ENCODE measurements at places on chromosomes 13 and 19. TPM values are rescaled to one million over a fixed set of nuclear protein-coding genes. Genes with fewer than 3 reads are reported as not detected.

The LRRC25 gene
- total RNA-seq: not detected

DNA sequence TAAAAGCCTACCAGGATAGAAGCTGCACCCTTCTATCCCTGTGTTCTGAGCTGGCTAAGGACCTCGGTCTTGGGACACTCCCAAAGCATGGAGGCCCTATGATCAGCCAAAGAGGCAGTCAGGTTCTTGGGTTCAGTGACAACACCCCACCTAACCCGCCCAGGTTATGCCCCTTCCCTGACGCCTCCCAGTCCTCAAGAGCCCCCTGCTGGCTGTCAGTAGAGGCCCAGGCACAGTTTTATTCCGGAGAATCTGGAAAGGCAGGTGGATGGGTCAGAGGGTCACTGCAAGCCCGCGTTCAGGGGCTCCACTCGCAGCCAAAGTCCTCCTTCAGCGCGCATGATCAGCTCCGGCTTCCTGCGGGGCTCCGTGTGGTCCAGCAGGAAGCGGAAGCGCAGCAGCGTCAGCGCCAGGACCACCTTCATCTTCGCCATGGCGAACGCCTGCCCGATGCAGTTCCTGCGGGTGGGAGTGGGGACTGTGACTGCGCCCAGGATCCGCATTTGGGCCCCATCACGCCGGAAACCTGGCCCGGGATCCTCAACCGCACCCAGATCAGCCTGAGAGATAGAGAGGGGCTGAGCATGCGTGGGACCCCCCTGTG, 22.3 kb downstream of the OR10H3 start:
- no peaks in the 10 kb centered on the region for H3K4me1 ChIP-seq
- H3K27me3 ChIP-seq: no peaks in the 10 kb centered on the region
- no peak overlapping the region for H3K27ac ChIP-seq
- no peaks in the 10 kb centered on the region for H3K36me3 ChIP-seq

The SSC5D gene
- 12.6 TPM for total RNA-seq

DNA sequence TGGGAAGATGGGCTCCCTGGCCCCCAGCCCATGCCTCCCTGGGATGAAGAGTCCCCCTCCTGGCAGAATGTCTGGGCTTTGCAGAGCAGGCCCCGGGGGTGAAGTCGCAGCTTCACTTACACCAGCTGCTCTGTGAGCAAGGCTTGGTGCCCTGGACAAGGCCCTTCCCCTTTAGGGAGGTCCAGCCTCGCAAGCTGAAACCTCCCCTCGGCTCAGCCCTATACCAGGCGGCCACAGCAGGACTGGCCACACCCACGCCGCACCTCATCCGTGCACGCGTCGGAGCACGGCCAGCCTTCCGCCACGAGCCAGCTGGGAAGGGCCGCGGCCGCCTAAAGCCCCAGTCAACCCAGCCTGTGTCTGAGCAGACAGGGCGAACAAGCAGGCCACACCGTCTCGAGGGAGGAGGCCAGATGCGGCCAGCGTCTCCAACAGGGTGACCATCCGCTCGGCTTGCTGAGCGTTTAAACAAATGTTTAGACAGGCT, 83.2 kb upstream of the MCF2L start:
- no peaks in the 10 kb centered on the region for H3K36me3 ChIP-seq
- H3K27me3 ChIP-seq: no peaks in the 10 kb centered on the region
- H3K27ac ChIP-seq: no peak overlapping the region
- peak overlapping the region; percentile 57 for H3K4me3 ChIP-seq
- H3K4me1 ChIP-seq: no peaks in the 10 kb centered on the region
- peak; percentile 93 for DNase-seq

DNA sequence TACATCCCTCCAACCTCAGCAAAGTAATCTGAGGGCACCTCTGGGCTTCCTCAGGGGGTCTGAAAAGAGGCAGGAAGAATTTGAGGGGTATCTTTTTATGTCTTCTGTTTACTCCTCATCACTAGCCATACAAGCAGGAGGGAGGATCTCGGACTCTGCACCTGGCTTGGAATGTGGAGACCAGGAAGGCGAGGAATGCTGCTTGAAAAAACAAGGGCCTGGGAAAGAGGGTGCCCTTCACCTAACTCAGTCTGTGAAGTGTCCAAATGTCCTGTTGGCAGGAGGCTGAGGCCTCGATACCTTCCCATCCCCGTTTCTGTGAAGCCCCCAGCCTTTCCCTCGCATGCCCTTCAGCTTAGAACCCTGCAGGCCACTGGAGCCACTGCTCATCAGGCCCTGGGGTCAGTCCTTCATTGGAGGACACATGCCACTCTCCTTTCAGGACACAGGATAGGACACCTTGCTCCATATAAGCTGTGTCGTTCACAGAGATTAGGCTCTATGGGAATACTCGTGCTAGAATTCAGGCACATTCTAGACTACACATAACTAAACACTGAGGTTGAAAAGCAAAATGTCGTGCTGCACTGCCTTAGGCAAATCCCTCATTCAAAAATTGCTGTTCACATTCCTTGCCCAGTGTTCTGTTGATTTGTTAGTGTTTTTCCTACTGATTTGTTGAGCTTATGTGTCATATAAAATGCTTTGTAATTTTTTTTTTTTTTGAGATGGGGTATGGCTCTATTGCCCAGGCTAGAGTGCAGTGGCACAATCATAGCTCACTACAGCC, 49.7 kb downstream of the ESD start:
- no peaks in the 10 kb centered on the region for H3K27me3 ChIP-seq
- H3K4me3 ChIP-seq: no peak overlapping the region
- DNase-seq: no peak
- peaks cover 33% of the 10 kb centered on the region for H3K4me1 ChIP-seq
- H3K36me3 ChIP-seq: 0 out of 2 replicates have a peak, but pooled peaks cover 4% of the 10 kb centered on the region
- no peak overlapping the region for H3K27ac ChIP-seq

GRCh38 chr13:30871588-30872275, 34.3 kb upstream of the MEDAG start:
- no peaks in the 10 kb centered on the region for H3K36me3 ChIP-seq
- peak overlapping the region; percentile 96 for H3K27ac ChIP-seq
- no peaks in the 10 kb centered on the region for H3K27me3 ChIP-seq
- H3K4me3 ChIP-seq: no peak overlapping the region

The CFD gene
- total RNA-seq: 3.2 TPM

- H3K36me3 ChIP-seq: no peaks in the 10 kb centered on the region
- no peak overlapping the region for H3K27ac ChIP-seq
- H3K4me1 ChIP-seq: no peaks in the 10 kb centered on the region
- H3K27me3 ChIP-seq: no peaks in the 10 kb centered on the region
- no peak overlapping the region for H3K4me3 ChIP-seq
Measured at GRCh38 chr13:100544866-100545683, 43.5 kb downstream of the GGACT start.

DNA sequence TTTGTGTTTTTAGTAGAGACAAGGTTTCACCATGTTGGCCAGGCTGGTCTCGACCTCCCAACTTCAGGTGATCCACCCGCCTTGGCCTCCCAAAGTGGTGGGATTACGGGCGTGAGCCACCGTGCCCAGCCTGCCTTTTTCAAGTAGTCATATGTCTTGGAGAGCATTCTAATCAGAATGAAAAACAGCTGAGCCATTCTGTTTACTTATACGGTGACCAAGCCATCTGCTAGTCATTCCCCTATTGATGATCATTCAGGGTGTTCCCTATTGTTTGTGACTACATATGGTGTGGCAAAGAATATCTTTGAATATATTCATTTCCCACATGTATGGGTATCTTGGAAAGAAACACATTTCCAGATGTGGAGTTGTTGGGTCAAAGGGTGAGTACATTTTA, 17.2 kb downstream of the BLOC1S3 start:
- no peaks in the 10 kb centered on the region for H3K27me3 ChIP-seq
- no peaks in the 10 kb centered on the region for H3K36me3 ChIP-seq
- peak overlapping the region; percentile 32 for H3K27ac ChIP-seq
- H3K4me1 ChIP-seq: peaks cover 4% of the 10 kb centered on the region

- H3K27me3 ChIP-seq: peaks cover 17% of the 10 kb centered on the region
- H3K4me3 ChIP-seq: no peak overlapping the region
- no peak overlapping the region for H3K27ac ChIP-seq
Measured at GRCh38 chr13:110815471-110816204, 99.2 kb downstream of the ANKRD10 start.

- no peaks in the 10 kb centered on the region for H3K36me3 ChIP-seq
- H3K27me3 ChIP-seq: no peaks in the 10 kb centered on the region
- peak overlapping the region; percentile 86 for H3K27ac ChIP-seq
- H3K4me1 ChIP-seq: peaks cover 11% of the 10 kb centered on the region
- peak; percentile 81 for DNase-seq
- no peak overlapping the region for H3K4me3 ChIP-seq
Measured at GRCh38 chr13:43865892-43866291, 13.6 kb downstream of the CCDC122 start.

GRCh38 chr19:531753-532560, at the start of gene CDC34:
Gene CDC34, plus strand, starts transcription at chr19:531760. Its CDS starts 172 bp downstream, at chr19:531932.
- peak within 1 kb of the TSS; percentile 79 for H3K4me3 ChIP-seq
- no peaks in the 10 kb centered on the region for H3K27me3 ChIP-seq
- H3K4me1 ChIP-seq: peaks cover 7% of the 10 kb centered on the region
- no peaks in the 10 kb centered on the region for H3K36me3 ChIP-seq
- DNase-seq: peak; percentile 46
- H3K27ac ChIP-seq: peak within 1 kb of the TSS; percentile 79

The RFX2 gene
- total RNA-seq: 13.1 TPM

DNA sequence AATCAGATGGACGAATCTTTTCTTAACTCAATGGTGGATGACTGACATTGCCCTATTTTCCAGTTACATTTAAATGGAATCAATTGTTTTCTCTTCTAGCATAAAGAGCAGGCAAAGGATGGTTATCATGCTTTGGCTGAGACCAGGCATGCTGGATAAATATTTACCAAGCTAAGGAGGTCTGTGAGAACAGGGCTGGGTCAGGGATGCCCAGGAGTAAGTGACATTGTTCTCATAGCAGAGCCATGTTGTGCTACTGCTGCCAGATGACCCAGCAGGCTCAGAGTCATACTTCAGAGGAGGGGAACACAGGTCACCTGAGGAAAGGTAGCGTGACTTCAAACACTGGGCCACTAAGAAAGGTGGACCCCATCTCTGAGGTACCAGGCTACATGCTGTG, 116.0 kb upstream of the RNF113B start:
- H3K36me3 ChIP-seq: no peaks in the 10 kb centered on the region
- H3K4me3 ChIP-seq: no peak overlapping the region
- H3K27me3 ChIP-seq: no peaks in the 10 kb centered on the region

The SLC25A41 gene
- total RNA-seq: not detected

The HSPBP1 gene
- total RNA-seq: 42.5 TPM

DNA sequence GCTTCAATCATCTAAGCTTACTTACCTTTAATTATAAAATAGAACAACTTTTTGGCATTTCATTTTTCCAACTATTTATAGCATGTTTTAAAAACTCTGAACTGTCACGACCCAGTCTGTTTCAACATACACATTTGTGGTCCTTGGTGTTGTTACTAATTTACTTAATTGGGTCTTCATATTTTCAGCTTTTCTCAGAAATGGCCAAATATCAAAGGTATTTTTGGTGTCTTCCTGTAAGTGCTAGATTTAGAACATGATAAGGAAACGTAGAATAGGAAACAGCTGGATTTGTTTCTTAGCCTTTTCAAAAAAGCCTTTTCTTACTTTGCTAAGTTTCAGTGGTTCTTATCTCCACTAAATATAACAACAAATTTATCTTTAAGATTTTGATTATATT, 11.4 kb downstream of the LPAR6 start:
- H3K27ac ChIP-seq: peak overlapping the region; percentile 91
- peaks cover 75% of the 10 kb centered on the region for H3K4me1 ChIP-seq
- H3K4me3 ChIP-seq: peak overlapping the region; percentile 42
- H3K36me3 ChIP-seq: no peaks in the 10 kb centered on the region
- DNase-seq: peak; percentile 16
- H3K27me3 ChIP-seq: no peaks in the 10 kb centered on the region

DNA sequence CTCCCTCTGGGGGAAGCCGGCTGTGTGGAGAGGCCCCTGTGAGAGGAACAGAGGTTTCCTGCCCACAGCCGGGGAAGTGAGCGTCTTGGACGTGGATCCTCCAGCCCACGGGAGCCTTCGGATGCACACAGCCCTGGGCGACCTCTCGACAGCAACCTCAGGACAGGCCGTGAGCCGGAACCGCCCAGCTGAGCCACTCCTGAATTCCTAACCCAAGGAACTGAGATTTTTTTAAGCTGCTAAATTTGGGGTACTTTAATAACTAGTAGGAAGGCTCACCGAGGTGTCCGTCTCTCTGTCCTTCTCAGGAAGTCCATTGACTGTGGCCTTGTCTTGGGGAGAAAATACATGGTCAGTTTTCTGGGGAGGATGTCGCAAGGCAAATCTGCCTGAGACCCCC, 9.1 kb downstream of the LAIR1 start:
- no peak overlapping the region for H3K4me3 ChIP-seq
- no peak for DNase-seq
- H3K36me3 ChIP-seq: no peaks in the 10 kb centered on the region
- no peaks in the 10 kb centered on the region for H3K4me1 ChIP-seq

- no peaks in the 10 kb centered on the region for H3K27me3 ChIP-seq
- H3K36me3 ChIP-seq: no peaks in the 10 kb centered on the region
- peak; percentile 94 for DNase-seq
- H3K4me1 ChIP-seq: peaks cover 23% of the 10 kb centered on the region
Measured at GRCh38 chr13:45658586-45659235, 43.2 kb upstream of the ERICH6B start.

- peaks cover 30% of the 10 kb centered on the region for H3K27me3 ChIP-seq
- no peak for DNase-seq
- no peaks in the 10 kb centered on the region for H3K4me1 ChIP-seq
- no peaks in the 10 kb centered on the region for H3K36me3 ChIP-seq
- H3K27ac ChIP-seq: no peak within 1 kb of the TSS
Measured at GRCh38 chr19:39778763-39779162, at the start of gene LEUTX. Gene LEUTX, plus strand, starts transcription at chr19:39778854. Its CDS starts 67 bp downstream, at chr19:39778921.

GRCh38 chr13:45195421-45195820, 5.4 kb downstream of the KCTD4 start:
- peak overlapping the region; percentile 18 for H3K27ac ChIP-seq
- no peaks in the 10 kb centered on the region for H3K27me3 ChIP-seq
- peaks cover 52% of the 10 kb centered on the region for H3K4me1 ChIP-seq

DNA sequence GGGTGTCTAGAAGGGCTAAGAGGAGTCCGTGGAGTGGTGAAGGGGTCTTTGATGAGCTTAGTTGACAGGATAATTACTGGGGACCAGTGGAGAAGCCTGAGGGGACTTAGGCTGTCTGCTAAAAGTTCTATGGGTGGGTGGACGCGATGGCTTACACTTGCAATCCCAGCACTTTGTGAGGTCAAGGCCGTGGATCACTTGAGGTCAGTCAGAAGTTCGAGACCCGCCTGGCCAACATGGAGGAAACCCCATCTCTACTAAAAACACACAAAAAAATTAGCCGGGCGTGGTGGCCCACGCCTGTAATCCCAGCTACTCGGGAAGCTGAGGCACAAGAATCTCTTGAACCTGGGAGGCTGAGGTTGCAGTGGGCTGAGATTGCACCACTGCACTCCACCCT, 2.8 kb upstream of the GSK3A start:
- no peaks in the 10 kb centered on the region for H3K36me3 ChIP-seq
- DNase-seq: no peak
- H3K27me3 ChIP-seq: no peaks in the 10 kb centered on the region
- peaks cover 36% of the 10 kb centered on the region for H3K4me1 ChIP-seq

DNA sequence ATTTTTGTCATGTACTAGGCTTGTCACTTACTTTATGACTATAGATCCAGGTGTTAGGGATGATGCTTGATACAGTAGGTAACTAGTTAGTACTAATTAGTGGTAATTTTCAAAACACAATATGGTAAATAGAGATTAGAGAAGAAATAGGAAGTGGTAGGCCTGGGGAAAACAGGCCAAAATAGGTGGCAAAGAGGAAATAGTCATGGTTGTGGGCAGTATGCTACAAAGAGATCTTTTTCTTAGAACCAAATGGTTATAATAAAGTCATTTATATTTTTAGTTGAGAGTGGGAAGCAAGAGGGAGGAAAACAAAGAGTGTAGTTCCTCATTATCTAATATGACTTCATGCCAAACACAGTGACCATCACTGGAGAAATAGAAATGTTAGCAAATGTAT, 9.1 kb upstream of the VWA8 start:
- H3K4me1 ChIP-seq: no peaks in the 10 kb centered on the region
- no peak overlapping the region for H3K27ac ChIP-seq
- DNase-seq: no peak
- H3K4me3 ChIP-seq: no peak overlapping the region
- H3K36me3 ChIP-seq: no peaks in the 10 kb centered on the region

Measured in GM23248 (cell line).